ENCODE measurements at places on chromosomes 1 and 21. TPM values are rescaled to one million over a fixed set of nuclear protein-coding genes. Genes with fewer than 3 reads are reported as not detected.
A peak's percentile ranks its signal among the peaks of the same experiment; 100 is the strongest.

Gene BRINP3
- under 0.01 TPM for total RNA-seq

DNA sequence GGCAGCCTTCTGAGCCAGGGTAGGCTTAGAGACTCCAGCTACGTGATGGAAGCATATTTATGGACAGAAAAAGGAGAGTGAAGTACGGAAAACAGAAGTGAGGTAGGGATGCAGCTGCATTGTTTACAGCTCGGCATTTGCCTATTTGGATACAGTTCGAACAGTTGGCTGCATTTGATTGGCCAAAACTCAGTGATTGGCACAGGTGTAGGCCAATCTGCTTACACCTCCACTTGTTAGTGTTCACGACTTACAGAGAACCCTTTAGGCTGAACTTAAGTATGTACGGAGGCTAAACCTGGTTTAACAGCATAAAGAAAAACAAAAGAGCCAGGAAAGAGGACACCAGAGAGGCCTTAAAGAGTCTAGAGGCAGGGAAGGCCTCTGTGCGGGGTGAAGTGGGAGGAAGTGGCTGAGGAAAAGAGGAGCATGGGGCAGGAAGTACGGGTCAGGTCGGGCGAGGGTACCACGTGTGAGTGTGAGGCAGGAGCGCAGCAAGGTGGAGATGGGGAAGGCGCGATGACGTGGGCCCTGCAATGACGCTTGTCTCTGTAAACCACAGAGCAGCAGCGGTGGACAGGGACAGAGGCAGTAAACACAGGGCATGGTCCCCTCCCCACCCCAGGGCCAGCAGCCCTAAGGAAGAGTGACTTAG, 32.0 kb downstream of the RSPH1 start:
- peak; percentile 68 for DNase-seq

Gene GBP1
- 108 TPM for total RNA-seq

- no peak for DNase-seq
Measured at GRCh38 chr1:32335535-32335789, 571 bp downstream of the MARCKSL1 start.

DNA sequence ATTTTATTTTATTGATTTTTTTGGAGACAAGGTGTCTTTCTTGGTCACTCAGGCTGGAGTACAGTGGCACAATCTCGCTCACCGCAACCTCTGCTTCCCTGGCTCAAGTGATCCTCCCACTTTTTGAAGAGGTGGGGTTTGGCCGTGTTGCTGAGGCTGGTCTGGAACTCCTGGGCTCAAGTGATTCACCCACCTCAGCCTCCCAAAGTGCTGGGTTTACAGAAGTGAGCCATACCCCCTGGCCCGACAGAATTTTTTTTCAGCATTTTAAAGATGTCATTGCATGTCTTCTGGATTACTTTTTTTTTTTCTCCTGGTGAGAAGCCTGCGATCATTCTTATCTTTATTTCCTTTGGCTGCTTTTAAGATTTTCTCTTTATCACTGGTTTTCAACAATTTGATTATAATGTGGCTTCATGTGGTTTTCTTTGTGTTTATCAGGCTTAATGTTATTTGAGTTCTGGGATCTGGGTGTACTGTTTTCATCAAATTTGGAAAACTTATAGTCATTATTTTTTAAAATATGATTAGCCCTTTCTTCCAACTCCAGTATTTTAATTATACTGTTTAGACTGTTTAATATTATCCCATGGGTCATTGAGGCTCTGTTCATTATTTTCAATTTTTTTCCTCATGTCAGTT, 23.1 kb upstream of the PTBP2 start:
- DNase-seq = peak; percentile 52

DNA sequence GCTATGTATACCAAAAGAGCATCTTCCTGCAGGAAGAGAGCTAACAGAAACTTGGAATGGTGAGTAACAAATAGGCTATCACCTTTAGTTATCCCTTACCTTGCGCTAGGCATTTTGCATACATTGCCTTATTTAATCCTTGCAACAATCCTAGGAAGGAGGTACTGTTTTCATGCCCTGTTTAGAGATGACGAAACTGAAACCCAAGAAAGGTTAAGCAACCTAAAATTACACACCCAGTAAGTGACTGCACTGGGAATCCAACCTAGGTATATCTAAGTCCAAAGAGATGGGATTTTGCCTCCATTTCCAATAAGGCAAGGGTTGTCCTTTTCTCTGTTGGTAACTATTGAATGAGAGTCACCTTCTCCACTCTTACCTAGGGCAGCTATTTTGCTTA, 144.5 kb downstream of the TM2D1 start:
- DNase-seq = no peak

- DNase-seq = no peak
Measured at GRCh38 chr1:226634611-226635246, 86.2 kb downstream of the STUM start.

DNA sequence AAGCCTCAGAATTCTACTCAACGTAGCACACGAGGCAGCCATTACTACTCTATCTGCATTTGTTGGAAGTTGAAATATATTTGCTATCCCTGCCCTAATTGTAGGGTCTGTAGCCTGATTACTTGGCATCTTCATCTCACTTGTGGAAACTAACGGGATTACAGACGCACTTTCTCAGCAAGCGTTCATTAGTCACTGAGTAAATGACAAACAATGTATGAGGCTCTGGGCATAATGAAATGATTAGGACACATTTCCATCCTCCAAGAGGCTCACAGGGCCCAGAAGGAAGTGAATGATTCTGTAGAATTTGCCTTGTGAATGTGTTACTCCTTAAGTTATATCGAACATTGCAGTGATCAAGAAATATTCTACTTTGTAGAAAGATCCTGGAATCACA, 78.1 kb downstream of the KIF26B start:
- DNase-seq = no peak

Gene VHLL
- 0.28 TPM for total RNA-seq

Gene RBP7
- not detected for total RNA-seq

GRCh38 chr1:53765657-53766056, 26.7 kb upstream of the GLIS1 start:
- peak; percentile 72 for DNase-seq

- no peak for DNase-seq
Measured at GRCh38 chr1:229264068-229264467, 6.8 kb upstream of the RAB4A start.

DNA sequence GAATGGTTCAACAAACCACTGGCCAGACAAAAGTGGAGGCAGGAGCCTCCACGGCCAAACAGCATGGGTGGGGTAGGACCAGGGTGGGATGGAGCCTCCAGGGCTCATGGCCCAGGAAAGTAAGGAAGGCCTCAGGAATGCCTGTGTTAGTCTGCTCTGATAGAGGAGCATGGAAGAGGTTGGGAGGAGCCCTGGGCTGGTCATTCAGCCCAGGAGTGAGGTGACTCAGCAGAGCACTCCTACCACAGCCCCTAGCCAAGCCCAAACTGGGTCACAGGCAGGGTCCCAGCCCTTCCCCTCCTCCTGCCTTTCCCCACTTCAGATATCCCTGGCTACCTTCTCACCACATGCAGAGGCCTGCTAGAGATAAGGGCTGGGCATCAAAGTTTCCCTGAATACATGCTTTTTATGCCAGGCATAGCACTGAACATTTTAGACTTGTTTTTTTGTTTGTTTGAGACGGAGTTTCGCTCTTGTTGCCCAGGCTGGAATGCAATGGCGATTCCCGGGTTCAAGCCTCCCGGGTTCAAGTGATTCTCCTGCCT, 3.1 kb upstream of the SHISA4 start:
- peak; percentile 56 for DNase-seq

Gene CRYAA
- total RNA-seq = not detected

Gene FAM78B
- total RNA-seq = 0.28 TPM

- no peak for DNase-seq
Measured at GRCh38 chr1:172393354-172393753, 27.1 kb upstream of the C1orf105 start.

GRCh38 chr1:203743091-203743571, 21.9 kb upstream of the LAX1 start:
- DNase-seq = no peak

DNA sequence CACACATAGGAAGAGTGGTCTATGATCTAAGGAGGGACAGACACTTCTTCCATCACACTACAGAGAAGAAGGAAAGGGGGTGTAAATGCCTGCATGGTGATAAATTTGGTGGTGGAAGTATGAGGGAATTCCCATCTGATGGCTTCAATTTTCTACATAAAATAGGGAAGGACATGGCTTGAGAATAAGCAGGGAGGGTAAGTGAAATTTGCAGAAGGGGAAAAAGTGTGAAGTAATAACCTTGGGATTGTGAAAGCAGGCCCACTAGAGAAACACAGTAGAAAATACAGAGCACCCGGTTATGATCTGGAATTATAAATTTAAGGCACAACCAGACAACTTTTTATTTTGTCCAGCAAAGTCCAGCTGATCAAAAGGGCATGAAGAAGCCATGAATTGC, 22.7 kb upstream of the HIVEP3 start:
- no peak for DNase-seq

GRCh38 chr1:29218223-29218622, 12.5 kb downstream of the MECR start:
- no peak for DNase-seq

Gene LENEP
- total RNA-seq = not detected

GRCh38 chr1:87898431-87898830, 569.8 kb downstream of the LMO4 start:
- DNase-seq = no peak

DNA sequence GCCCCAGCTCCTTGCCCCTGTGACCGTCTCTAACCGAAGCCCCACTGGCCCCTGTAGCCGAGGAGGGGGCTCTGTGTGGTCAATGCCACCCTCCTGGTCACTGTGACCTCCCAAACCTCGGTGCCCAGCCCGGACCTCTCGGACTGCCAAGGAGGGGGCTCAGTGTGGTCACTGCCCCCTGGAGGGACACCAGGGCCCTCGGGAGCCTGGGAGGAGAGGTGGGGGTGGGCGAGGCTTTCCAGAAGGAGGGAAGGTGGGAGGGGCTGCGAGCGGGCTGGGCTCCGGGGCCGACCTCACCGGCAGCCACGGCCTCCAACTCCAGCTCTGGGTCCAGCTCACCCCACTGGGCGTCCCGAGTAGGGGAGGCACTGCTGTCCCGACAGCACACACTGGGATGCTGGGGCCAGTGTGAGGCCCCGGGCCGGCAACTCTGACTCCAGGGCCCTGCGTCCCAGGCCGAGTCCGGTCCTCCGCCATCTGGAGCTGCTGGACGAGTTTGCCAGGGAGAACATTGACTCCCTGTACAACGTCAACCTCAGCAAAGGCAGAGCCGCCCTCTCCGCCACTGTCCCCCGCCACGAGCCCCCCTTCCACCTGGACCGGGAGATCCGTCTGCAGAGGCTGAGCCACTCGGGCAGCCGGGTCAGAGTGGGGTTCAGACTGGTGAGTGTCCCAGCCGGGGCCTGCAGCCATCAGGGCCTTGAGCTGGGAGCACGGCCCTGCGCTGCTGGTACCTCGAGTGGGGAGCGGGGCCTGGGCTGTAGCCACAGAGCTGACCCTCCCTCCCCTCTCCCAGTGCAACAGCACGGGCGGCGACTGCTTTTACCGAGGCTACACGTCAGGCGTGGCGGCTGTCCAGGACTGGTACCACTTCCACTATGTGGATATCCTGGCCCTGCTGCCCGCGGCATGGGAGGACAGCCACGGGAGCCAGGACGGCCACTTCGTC, 6.4 kb downstream of the SCNN1D start:
- DNase-seq = no peak

Gene PCAT6
- 0.56 TPM for total RNA-seq

DNA sequence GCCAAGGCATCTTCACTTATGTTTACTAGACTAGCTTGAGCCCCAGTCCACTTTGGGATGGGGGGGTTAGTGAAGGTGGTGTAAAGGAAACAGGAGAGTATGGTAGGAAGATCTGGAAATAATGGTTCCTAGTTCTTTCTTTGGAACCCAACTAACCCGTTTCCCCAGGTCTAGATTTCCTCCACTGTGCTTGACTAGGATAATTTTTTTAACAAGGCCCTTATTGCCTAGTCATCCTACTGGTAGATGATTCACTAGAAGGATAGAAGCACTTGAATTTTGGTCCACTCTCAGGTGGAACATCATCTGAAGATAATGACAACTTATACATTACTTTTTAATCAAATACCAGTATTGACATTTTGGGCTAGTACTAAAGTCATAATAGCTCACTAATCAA, 45.9 kb upstream of the MYOCOS start:
- no peak for DNase-seq

DNA sequence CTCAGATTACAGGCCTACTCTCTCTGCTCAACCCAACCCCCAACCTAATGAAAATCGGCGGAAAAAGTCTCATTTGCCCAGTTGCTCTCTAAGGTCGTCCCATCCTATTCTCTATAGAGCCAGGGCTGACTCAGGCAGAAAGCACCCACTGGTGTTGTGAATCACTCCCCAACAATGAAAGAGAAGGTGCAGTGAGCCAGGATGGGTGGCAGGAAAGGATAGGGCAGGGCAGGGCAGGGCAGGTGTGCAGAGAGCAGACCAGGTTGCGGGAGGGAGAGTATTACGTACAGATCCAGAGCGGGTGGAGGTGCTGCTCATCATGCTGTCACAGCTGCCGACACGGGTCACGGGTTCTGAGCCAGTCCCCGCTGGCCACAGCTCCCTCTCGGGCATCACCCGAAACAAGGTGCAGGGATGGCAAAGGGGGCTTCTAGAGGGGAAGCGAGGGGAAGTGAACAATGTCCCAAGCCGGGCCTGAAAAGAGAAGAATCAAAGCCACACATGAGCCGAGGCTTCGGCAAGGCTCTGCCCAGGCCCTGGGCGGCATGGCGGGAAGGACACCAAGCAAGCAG, 5.3 kb downstream of the C1orf116 start:
- peak; percentile 22 for DNase-seq

- DNase-seq = no peak
Measured at GRCh38 chr1:11654939-11655808, 497 bp downstream of the FBXO44 start.

GRCh38 chr1:169105434-169106094, 926 bp upstream of the ATP1B1 start:
- DNase-seq = no peak

Gene DNAI4
- 1.7 TPM for total RNA-seq

GRCh38 chr1:68409426-68409825, 40.3 kb downstream of the RPE65 start:
- peak; percentile 78 for DNase-seq

GRCh38 chr21:38861056-38861455, 55.3 kb downstream of the ETS2 start:
- no peak for DNase-seq

Gene SLC45A1
- total RNA-seq = 0.83 TPM

- DNase-seq = no peak
Measured at GRCh38 chr1:236768601-236769000, 26.5 kb upstream of the MTR start.

- DNase-seq = no peak
Measured at GRCh38 chr1:193179094-193179493, 7.3 kb downstream of the B3GALT2 start.

Gene OR2AK2
- not detected for total RNA-seq

Data from IMR-90 (cell line).